ENCODE measurements at places on chromosomes 12 and 14.
A peak's percentile ranks its signal among the peaks of the same experiment; 100 is the strongest.

DNA sequence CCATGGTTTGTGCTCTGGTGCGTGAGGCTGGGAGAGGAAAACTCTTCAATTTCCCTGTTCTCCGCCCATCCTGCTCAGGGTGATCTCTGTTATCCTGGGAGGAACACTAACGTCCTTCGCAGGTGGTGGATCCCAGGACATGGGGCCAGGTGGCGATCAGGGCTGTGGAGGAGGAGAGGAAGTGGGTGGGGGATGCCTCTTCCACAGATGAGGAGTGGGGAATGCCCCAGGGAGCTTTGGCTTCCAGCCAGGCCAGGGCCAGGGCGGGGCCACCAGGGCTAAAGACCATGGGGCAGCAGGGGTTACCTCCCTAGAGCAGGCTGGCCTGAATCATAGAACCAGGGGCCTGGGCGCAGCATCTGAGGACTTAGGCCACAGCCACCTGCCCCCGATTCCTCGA, 3.3 kb upstream of the KRT75 start:
- no peak for DNase-seq

DNA sequence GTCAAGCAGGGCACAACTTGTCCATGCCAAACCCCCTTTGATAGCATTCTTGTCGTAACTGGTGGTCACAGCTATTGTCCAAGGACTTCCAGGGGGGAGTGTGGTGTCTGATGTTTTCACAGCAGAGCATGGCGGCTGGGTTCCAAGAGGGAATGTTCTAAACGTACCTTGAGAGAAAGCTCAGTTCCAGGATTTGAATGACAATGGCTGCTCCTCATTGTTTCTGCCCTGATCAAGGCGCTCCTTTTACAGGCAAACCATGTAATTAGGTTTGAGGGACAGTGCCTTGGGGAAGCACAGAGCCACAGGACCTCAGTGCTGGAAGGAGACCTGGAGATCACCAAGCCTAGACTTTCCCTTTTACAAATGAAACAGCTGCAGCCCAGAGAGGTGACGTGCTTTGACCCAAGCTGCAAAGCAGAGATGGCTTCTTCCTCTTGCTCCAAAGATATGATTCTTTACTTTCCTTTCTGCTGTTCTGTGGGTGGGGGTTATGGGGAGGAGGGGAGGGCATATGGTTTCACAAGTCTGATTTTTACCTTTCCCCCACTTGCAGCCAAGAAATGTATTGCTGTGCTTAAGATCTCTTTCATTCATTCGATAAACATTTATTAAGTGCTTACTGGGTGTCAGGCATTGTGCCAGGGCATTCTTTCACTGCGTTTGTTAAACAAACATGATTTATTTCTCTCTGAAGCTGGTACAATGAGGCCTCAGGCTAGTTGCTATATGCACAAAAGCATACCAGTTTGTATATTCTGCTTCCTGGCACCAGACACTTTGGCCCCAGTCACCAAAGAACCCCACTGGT, 172.8 kb downstream of the KTN1 start:
- no peak for DNase-seq

GRCh38 chr12:56522411-56523193, 982 bp downstream of the RBMS2 start:
- DNase-seq = no peak

- DNase-seq = no peak
Measured at GRCh38 chr12:81859521-81859920, 100.4 kb upstream of the PPFIA2 start.

DNA sequence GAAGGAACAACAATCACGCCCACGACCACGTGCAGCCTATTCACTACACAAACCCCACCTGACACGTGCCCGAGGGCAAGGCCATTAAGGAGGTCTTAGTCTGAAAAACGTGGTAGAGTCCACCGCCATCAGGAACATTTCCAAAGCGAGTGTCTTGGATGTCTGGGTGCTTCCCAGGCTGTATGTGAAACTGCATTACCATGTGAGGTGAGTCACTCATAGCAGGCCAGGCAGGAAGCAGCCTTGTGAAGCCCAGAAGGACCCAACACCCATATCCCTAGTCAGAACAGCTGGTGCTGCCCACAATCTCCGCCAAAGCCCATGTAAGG, 3.3 kb upstream of the KRT79 start:
- no peak for DNase-seq

GRCh38 chr12:40164034-40164433, 58.2 kb upstream of the SLC2A13 start:
- no peak for DNase-seq

DNA sequence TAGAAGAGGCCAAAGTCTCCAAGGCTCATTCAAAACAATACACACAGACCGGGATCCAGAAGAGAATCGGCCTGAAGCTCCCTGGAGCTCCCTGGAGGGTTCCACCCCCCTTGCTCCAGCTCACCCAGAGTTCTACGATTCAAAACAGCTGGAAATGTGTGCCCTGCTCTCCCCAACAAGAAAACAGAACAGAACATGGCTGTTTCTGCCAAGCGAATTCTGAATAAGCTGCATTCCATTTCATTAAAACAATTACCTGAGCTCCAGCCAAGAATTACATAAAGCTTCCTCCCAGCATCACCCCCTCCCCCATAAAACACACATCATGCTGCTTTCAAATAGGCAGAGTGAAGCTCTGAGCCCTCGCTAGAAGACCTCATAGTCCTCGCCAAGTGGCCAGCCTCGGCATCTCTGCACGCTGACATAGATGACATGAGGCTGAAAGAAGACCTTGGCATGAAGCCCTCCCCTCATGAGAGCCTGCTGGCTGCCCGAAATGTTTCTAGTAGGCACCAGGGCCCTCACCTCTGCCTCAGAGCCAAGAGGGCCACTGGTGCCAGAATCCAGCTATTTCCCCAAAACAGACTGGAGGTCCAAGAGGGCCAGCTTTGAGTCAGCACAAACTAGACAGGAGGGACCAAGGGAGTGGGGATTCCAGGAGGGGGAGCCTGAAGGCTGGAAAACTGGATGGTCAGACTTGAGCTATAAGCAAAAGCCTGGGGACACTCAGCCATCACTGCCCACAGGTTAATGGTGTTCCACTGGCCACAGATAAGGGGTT, 8.3 kb downstream of the PXN start:
- peak; percentile 48 for DNase-seq

GRCh38 chr12:8088574-8088973, 6.5 kb downstream of the NECAP1 start:
- DNase-seq = no peak

DNA sequence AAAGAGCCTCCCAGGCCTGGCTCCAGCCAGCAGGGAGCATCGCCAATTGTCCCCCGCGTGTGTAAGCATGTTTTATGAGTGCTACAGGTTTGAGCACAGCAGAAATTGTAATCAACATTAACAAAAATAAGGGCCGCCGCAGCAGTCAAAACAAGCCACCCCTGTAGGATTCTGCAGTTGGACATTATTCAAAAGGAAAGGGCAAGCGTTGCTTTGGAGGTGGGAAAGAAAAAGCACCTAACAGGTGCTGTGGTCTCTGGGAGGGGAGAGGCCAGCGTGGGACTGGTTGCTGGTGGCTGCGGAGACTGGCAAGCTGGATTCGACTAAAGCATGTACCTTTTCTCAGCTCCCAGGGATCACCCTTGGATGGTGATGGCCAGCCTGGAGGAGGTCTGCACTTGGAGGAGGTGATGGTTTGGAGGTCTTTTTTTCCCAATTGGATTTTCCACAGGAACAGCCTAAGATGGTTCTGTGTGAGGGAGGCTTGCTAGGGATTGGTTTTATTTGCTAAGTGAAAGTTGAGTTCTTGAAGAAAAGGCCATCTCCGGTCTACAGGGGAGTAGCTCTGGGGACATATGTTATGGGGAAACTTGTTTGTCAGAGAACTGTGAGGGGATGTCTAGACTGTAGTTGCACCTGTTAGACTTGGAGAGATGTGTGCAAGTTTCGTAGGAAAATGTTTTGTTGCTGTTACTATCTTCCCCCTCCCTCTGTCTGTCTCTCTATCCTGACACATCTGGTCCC, 2.0 kb downstream of the DYRK2 start:
- DNase-seq = no peak

DNA sequence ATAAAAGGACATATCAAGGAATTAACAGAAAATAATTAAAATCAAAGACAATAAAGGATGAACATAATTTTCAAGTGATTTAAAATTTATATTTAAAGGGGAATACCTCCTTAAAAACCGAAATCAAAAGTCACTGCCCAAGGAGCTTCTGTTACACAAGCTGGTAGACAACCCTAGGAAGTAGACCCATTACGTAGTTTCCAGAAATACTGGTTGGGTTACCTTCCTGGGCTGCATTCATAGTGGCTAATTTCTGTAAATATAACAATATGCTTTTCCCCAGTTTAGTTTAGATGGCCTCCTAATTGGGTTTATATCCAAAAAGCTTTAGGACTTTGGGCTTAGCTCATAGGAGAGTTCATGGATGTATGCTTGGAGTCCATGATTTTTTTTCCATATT, 2.1 kb upstream of the EDDM3A start:
- no peak for DNase-seq

GRCh38 chr12:106942775-106943174, 12.9 kb upstream of the TMEM263 start:
- no peak for DNase-seq

DNA sequence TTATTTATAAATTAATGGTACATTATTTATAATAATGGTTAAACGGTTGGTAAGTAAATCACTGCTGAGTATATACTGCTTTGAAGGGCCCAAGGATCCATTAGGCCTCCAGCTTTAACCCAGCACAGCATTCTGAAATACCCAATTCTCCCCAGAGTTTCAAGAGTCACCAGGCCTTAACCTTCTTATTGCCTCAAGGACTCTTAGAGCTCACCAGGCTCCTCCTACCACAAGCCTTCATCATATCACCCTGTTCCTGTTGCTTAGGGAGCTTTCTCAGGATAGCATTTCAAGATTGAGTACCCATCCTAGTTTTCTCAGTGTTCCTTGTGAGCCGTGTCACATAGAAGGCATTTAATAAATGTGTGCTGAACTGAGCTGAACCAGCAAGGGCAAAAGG, 242.5 kb downstream of the FBXL14 start:
- no peak for DNase-seq

GRCh38 chr14:23047034-23047634, 5.1 kb downstream of the PSMB11 start:
- DNase-seq = no peak

DNA sequence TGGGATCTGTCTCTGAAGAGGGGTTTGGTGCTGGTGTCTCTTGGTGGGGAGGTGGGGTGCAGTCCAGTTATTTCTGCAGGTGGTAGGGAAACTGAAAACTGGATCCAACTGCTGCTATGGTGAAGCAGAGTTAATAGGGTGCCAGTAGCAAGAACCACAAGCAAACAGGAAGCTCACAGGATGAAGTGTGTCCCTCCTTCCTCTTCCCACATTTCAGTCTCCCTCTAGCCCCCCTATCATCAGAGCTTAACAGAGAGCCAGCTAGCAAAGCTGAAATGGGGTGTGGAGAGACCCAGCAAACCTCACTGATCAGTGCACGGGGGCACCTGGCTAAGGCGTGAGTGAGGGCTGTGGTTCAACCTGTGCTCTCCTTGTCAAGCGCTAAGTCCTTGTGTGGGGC, 69.1 kb upstream of the C12orf71 start:
- DNase-seq = no peak

GRCh38 chr12:81591256-81591655, 167.9 kb downstream of the PPFIA2 start:
- no peak for DNase-seq

DNA sequence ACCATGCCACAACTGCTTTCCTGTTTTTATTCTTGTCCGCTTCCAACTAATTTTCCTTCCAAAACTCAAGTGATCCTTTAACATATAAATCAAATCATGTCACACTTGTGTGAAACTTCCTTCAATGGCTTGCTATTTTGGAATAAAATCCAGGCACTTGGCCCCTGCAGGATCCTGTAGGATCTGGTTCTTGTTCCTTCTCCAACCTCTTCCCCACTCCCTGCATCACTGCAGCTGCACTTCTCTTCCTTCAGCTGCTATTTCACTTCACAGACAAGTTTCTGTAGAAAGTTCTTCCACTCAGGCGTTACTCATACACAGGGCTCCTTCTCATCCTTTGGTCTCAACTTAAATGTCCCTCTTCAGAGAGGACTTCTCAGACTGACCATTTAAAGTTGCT, 239.7 kb upstream of the BTG1 start:
- DNase-seq = no peak

- DNase-seq = no peak
Measured at GRCh38 chr12:115828168-115828567, 449.3 kb downstream of the MED13L start.

GRCh38 chr12:24821691-24822090, 127.2 kb downstream of the BCAT1 start:
- no peak for DNase-seq

GRCh38 chr12:25728056-25728595, 175.0 kb upstream of the LMNTD1 start:
- no peak for DNase-seq
